ENCODE measurements at places on chromosomes 1 and 21. TPM values are rescaled to one million over a fixed set of nuclear protein-coding genes. Genes with fewer than 3 reads are reported as not detected.

WNT2B gene
- 3.3 TPM for total RNA-seq

HTR1D gene
- total RNA-seq: not detected

GPR25 gene
- total RNA-seq: not detected

MYOG gene
- not detected for total RNA-seq

DNA sequence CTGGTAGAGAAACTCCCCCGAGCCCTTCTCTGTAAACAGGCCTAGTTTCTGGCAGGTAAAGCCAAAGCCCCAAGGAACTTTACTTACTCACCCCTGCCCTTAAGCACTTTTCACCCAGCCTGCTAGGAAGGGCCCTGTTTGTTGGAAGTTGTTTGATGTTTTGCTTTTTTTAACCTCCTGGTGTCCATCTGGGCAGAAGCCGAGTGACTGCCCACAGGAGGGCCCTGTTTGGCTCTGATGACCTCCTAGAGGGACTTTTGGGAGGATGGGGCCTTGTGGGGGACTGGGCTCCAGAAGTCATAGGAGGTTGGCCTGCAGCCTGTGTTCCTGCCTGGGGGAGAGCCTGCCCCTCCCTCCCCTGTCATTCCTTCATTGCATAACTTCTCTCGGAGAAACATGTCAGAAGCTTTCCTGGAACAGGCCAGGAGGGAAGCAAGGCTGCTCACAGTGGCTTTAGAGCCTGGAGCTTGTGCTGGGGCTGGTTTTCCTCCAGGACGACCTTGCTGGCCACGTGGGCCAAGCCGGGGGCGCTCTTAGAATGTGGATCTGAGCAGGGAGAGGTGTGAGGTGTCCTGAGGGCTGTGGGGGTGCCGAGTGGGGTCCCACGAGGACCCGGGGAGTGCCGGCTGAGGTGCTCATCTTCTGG lies 33.9 kb downstream of the COQ8A start:
- DNase-seq: peak; percentile 45

GRCh38 chr1:93995837-93996536 lies 86.8 kb upstream of the GCLM start:
- DNase-seq: no peak

DNA sequence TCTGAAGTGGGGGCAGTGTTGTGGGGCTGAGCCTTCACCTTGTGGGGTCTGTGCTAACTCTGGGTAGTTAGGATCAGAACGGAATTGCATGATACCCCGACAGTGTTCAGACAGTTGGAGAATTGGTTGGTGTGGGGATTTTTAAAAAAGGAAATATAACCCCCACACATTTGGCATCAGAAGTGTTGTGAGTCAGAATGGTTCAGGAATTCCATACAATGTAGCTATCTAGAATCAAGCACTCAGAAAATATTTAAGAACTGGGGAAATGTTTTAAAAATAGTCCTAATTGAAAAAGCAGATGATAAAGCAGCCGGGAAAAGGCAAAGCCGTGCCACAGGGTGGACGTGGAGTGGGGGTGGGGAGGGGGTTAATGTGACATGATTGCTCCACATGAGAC lies 6.5 kb upstream of the S100A7 start:
- DNase-seq: no peak

DNA sequence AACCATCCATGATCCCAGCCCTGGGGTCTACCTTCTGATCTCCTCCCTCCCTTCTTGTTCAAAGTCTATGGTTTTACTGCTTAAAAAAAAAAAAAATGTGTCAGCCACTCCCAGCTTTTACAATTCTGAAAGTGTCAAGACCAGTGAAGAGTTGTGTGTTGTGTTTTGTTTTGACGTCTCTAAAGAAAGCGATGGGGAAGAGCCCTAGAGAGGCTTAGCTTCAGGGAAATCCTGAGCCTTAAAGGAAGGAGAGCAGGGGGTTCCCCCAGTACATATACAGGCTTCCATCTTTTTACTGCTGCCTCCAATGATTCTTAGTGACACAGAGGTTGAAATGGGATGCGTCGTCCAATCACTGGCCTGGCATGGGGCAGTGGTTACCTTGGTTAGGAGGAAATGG lies 13.9 kb upstream of the FMOD start:
- DNase-seq: no peak

DNA sequence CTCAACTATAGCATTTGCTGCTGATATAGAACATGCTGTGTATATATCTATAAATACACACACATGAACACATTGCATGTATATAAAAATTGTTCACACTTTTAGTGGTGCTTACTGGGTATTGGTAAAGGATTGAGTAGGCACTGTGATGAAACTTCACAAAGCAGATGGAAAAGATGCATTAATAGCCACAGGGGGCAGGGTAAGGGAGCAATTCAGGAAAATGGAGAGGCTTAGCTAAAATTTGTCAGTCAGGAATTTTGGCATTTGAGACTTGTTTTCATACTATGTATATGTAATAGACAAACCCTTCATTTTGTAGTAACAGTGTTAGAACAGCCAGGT lies 633 bp upstream of the PPFIA4 start:
- DNase-seq: no peak

Measured in heart right ventricle (tissue), 16 donors.